IPS DF 19.7 (cell line): ENCODE measurements at places on chromosomes 4 and X.

GRCh38 chrX:124030520-124030919 lies 69.0 kb downstream of the STAG2 start:
- DNase-seq, result no peak

GRCh38 chr4:162793571-162793970 lies 373.1 kb downstream of the NAF1 start:
- DNase-seq, result no peak

DNA sequence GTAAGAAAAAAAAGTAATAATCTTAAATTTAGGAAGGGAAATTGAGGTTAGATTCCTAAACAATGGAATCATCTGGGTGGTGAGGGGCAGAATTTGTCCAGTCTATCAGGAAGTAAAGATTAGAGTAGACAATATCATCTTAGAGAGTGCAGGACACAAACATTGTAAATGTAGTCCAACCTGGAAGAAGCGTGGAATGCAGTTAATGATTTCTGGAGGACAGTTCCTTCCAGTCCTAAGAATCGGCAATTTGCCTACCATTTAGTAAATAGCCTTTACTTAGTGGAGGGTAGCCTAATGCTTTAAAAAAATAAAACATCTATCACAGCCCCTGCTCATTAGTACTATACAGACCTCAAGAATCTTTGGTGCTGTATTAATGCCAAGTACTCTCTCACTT lies 147.5 kb upstream of the TTC29 start:
- no peak for DNase-seq

GRCh38 chr4:87058356-87059073 lies 123.7 kb downstream of the AFF1 start:
- DNase-seq, result no peak

DNA sequence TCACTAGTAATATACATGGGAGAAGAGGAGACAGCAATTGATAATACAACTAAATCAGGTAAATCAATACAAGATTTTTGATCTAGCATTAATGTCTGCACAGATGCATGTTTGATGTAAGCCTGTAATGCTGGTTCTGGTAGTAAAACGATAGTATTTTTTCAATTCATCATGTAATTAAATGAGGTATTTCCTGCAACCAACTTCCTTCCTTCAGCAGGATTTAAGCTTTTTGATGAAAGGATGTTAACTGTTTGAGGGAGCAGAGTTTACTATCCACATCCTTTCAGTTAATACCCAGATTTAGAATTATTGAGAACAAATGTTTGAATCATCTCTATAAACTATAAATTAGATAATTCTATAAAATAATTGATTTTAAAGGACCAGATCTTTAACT lies 31.4 kb upstream of the NFKB1 start:
- no peak for DNase-seq

GRCh38 chr4:141101511-141101910 lies 31.8 kb downstream of the RNF150 start:
- no peak for DNase-seq

DNA sequence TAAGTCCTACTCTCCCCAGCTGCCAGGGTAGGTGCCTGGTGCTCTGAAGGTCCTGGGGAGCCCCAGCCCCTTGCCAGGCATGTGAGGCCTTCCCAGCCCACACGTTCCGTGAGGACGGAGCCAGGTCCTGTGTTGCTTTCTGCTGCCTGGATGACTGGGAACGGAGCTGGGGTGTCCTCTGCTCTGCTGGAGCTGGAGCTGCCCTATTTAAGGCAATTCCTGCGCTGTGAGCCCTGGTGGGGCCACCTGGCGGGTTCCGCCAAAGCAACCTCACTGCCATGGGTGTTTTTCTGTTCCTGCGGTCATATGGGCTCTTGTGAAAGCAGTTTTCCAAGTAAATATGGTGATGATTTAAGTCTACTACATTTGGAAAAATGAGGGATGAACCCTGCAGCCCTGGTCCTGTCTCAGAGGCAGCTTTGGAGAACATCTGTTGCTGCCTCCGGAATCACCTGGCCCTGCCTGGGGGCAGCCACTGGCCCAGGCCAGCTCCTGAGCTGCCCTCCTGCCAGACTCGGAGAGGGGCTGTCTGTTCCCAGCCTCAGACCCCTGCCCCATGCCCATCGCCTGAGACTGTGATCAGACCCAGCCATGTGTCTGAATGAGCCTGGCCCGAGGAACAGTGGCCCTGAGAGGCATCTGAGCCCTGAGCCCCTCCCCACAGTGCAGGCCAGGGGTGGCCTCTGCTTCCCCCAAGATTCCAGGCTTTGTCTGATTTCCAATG lies 33.2 kb downstream of the FGFRL1 start:
- DNase-seq, result no peak

GRCh38 chrX:150099316-150099715 lies 161.0 kb upstream of the EOLA2 start:
- DNase-seq, result no peak

GRCh38 chrX:42686706-42687105 lies 91.3 kb downstream of the PPP1R2C start:
- no peak for DNase-seq

DNA sequence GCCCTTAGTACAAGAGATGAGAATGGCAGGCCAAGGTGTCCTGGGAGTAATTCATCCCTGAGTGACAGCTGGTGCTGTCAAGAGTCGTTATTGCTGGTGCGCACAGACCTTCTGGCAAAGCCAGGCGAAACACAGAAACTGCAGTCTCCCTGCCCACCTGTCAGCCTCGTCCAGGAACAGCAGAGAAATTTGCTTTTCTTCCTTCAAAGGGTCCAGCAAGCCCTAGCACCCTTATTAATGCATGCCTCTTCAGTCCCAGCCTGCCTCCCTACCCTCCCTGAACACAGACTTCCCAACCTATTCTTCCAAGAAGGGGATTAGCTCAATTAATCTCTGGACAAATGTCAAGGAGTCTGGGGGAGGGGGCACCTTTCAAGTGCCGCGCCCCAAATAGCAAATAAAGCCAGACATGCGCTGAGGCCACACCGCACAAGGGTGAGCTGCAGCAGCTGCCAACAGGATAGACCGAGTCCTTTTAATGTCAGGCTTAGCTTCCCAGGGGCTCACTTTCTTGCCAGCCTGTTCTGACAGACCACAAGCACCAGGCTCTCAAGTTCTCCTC lies 250.7 kb upstream of the RASGEF1B start:
- no peak for DNase-seq

DNA sequence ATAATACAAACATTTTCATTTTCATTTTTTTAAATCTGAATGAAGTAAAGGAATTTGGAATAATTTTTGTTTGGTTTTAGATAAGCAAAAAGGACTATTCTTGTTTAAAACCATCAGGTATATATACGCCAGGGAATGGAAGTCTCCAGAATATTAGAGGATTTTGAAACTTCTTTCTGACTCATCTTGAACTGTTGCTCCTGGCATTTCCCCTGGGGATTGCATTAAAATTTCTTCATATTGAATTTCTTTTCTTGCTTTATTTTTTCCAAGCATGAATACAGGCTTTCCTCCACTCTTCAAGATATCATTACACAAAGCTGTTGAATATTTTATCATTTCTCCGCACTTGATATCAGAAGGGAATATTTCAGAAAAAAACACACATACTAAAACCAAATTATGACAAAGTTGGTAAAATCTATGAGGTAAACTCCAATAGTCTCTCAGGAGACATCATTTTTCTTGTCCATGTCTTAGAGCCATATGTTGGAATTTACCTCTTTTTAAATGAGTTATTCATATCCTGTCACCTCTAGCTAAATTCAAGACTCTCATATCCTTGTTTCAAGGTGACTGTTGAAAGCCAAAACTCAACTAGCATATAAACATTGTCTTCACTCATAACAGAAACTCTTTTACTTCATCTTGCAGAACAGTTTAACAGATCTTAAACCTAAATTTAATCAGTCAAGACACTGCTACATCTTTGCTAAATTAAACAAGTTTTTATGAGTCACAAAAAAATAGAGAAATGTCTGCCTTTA lies 20.7 kb upstream of the CSN1S1 start:
- DNase-seq, result no peak

GRCh38 chrX:109635146-109635545 lies 10.2 kb upstream of the KCNE5 start:
- no peak for DNase-seq

DNA sequence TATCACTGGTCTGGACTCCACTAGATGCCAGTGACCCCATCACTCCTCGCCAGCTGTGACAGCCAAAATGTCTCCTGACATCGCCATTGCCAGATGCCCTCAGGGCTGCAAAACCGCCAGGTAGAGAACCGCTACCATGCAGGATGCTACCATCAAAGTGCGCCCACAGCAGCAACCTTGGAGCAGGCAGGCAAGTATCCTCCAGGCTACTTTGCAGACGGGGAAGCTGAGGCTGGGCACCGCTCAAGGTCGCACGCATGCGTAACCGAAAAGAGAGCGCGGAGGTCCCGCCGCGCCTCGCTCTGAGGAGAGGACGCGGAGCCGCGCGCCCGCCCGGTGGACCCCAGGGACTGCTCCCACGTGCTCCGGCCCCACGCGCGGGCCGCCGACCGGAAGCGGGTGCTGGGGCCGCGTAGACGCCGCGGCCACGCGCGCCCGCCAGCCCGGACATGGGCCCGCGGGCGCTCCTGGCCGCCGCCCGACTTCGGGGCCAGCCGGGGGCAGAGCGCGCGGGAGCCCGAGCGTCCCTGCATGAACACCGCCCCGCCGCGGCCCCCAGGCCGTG lies at the start of gene STS:
STS (plus strand) TSS at position 300 of the 565 bp plus-strand sequence. CDS start 105,488 bp downstream, outside the sequence.
- DNase-seq, result no peak

- no peak for DNase-seq
Measured at GRCh38 chr4:90443231-90443630, 316.0 kb downstream of the CCSER1 start.

DNA sequence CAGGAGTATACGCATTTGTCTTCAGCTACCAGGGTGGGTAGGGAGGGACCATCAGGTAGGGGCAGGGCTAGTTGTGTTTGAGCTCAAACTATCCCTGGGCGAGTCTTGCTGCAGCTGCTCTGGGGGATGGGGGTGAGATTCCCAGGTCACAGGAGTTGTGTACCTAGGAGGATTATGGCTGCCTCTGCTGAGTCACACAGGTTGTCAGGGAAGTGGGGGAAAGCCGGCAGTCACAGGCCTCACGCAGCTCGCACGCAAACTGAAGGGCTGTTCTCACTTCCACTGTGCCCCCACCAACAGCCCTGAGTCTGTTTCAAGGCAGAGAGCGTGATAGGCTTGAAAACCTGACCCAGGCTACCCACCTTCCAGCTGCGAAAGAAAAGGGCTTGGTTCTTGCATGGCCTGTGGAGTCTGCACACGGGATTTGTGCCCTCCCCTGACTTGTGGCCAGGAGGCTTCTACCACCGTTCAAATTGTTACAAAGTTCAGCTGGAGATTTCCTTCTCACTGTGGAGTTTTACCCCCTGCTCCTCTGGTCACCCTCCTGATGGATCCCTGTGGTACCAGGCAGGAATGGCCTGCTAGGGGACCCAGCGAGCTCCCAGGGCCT lies 63.8 kb downstream of the ARFIP1 start:
- no peak for DNase-seq

GRCh38 chr4:20723019-20723418 lies 22.8 kb downstream of the PACRGL start:
- no peak for DNase-seq

- DNase-seq, result no peak
Measured at GRCh38 chr4:123709336-123709735, 312.7 kb downstream of the SPRY1 start.

GRCh38 chr4:140042634-140043033 lies 111.3 kb downstream of the MAML3 start:
- DNase-seq, result no peak

- DNase-seq, result no peak
Measured at GRCh38 chrX:19579485-19579884, 64.2 kb upstream of the MAP3K15 start.

GRCh38 chr4:26192899-26193869 lies 127.6 kb upstream of the RBPJ start:
- DNase-seq, result no peak

DNA sequence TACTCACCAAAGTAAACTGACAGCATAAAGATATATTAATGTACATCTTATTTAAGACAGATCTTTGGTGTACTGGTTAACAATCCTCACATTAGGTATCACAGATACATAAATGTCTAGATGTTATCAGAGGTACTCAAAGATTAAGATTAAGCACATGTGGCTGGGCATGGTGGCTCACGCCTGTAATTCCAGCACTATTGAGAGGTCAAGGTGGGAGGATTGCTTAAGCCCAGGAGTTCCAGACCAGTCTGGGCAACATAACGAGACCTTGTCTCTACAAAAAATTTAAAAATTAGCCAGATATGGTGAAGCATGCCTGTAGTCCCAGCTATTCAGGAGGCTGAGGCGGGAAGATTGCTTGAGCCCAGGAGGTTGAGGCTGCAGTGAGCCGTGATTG lies 145.7 kb upstream of the SH3RF1 start:
- DNase-seq, result no peak

DNA sequence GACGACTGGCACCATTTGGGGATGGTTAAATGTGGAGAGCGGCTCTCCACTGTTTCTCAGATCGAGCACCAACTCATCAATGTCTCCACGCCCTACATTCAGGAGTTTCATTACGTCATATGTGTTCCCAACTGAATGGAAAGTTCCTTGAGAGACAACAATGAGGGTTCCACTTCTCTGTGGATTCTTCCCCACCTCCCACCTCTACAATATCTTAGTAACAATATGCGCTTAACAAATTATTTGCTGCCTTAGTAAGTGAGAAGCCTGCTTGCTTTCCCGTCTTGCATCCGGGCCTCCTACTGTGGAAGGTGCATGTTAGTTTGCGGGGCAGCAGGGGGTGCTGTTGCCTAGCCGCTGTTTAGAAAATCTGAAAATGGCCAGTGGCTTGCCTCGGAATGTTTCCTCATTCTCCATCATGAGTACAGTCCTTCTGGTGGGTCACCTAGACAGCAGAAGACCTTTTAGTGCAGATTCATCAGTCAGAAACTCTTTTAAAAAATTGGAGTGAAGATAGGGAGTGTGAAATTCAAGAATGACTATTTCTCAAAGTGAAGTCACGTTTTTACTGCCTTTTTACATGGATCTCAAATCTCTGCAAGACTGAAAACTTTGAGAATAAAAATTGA lies 55.7 kb downstream of the PHOX2B start:
- DNase-seq, result peak; percentile 17

DNA sequence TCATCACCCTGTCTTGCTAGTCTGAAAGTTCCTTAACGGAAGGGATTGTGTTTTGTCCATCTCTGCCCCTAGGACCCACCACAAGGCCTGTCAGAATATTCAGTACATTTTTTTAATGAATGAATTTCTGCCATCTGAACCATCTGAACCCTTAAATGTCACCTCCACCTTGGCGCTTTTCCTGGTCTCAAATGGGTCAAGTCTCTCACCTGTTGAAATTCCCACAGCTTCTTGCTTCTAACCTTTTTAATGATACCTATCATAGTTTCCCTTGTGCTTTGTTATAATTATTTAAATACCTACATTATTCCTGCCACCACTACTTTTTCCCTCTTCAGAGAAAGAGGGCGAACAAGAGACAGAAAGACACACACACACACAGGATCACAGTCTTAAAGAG lies 48.0 kb downstream of the SHROOM4 start:
- no peak for DNase-seq

DNA sequence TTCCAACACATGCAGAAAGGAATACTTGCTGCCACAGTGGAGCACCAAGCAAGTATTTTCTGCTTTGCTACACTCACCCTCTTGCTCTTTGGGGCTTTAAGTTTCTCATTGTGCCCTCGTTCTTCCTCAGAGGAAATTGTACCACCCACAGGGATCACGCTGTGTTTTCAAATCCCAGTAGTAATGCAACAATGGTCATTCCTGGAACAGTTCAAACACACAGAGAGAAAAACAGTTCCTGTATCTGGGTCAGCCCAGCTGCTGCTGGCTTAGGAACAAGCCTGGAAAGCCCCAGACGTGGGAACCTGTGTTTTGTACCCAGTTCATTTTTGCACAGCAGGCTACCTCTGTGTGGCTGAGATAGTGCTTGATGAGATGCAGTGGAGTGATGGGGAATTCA lies 907.8 kb downstream of the STPG2 start:
- peak; percentile 28 for DNase-seq

GRCh38 chr4:7139167-7139982 lies 53.0 kb upstream of the SORCS2 start:
- no peak for DNase-seq
